Esophagus muscularis mucosa (tissue), 4 donors: ENCODE measurements at places on chromosomes 11 and 22. TPM values are rescaled to one million over a fixed set of nuclear protein-coding genes. Genes with fewer than 3 reads are reported as not detected.

DNA sequence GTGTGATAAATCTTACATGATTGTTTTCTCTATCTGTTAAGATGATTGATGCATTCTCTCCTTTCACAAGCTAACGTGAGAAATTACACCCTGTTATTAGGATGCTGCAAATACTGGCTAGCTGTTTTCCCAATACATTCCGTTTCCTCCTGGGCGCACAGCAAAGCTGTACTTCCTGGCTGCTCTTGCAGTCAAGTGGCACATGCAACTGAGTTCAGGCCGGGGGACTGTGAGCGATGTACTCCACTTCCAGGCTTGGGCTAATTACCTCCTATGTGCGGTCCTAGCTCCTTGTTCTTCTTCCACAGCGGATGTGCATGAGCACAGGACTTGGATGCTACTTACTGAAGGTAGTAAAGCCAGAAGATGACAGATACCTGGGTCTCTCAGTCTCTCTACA, 234.9 kb upstream of the SESN3 start:
- DNase-seq = no peak

CAVIN3 gene
- 298 TPM for total RNA-seq

OR8H1 gene
- not detected for total RNA-seq

APIP gene
- total RNA-seq = 36.3 TPM

GPR83 gene
- total RNA-seq = not detected

DNA sequence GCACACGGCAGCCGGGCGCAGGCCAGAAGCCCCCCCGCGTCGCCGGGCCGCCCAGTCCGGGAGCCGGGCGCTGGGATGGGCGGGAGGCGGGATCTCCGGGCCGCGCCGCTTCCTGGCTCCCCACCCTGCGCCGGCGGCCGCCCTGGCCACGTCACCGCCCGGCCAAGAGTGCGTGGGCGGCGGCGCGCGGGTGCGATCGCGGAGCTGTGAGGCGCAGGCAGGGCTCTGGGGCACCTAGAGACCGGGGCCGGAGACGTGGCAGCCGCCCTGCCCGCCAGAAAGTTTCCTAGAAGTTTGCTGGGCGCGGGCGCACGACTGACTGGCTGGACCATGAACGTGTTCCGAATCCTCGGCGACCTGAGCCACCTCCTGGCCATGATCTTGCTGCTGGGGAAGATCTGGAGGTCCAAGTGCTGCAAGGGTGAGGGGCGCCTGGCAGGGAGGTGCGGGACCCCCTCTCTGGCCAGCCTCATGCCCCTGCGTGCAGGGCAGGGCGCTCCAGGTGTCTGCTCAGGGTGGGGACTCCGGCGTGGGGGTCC, at the start of gene KDELR3:
Gene KDELR3 (plus strand): TSS at position 193 of the 539 bp plus-strand sequence. CDS start 138 bp downstream, at position 331.
- no peak for DNase-seq

GRCh38 chr11:126756855-126757254, 243.7 kb downstream of the KIRREL3 start:
- DNase-seq = no peak

MPPED2 gene
- total RNA-seq = 2.2 TPM

DNA sequence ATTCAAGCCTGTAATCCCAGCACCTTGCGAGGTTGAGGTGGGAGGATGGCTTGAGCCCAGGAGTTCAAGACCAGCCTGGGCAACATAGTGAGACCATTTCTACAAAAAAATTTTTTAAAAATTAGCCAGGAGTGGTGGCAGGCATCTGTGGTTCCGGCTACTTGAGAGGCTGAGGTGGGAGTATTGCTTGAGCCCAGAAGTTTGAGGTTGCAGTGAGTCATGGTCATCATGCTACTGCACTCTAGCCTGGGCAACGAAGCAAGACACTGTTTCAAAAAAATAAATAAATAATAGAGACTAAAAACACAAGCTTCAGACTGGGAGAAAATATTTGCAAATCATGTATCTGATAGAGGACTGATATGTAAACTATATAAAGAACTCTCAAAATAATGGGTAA, 33.2 kb downstream of the BTBD10 start:
- DNase-seq = no peak

DNA sequence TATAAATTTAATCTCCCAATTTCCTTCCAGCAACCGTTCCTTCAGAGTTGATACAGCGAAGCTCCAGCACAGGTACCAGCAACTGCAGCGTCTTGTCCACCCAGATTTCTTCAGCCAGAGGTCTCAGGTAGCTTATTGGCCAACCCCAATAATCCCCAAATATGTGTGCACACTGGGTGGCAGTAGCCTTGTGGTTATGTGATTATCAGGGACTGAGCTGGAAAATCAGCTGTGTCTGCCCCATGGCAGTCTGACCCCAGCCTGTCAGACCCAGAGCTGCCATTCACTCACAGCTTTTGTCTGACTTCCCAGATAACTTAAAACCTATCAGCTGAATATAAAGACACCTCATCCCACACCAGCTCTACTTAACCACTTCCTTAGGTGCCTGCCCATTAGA, 2.0 kb downstream of the HSCB start:
- no peak for DNase-seq

- DNase-seq = no peak
Observed at GRCh38 chr11:56522008-56522407, 21.0 kb downstream of the OR5M11 start.

DNA sequence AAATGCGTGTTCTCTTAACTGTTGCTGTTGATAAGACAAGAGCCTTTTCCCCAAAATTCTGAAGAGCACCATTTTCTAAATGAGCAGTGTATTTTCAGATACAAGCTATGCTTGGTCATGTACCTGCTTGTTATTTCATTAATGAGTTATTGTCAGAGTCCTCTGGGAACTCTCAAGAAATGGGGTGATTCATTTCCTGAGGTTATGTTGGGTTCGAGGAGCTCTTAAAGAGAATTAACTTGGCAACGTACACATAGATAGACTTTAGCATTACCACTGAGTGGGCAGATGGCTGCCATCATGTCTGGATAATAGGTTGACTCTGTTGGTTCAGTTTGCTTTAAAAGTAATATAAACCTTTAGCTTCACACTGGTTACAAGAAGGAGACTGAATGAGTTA, 87.9 kb upstream of the SORL1-AS1 start:
- DNase-seq = no peak

DNA sequence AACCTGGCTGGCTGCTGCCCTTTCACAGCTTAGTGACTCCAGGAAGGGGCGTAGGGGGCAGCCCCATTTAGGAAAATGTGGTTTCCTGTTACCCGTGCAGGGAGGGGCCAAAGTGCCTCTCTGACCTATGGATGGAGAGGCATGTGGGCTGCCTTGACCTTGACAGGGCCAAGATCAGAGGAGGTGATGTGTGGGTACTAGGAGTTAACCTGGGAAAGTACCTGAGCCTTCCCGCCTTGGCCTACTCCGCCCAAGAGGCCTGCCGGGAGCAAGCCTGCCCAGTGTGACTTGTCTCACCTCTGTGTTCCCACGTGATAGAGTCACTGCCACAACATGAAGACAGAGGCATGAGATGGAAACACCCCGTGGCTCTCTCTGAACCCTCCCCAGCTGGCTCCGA, 33.4 kb downstream of the GRAMD4 start:
- no peak for DNase-seq

GRCh38 chr11:61325649-61326414, 7.1 kb downstream of the DDB1 start:
- DNase-seq = no peak

GRCh38 chr11:67303132-67303834, at the start of gene SSH3:
Gene SSH3, plus strand, starts transcription at chr11:67303530. Its CDS starts 96 bp downstream, at chr11:67303626.
- no peak for DNase-seq

GRCh38 chr11:45683271-45684058, 18.0 kb upstream of the CHST1 start:
- DNase-seq = no peak

- DNase-seq = no peak
Observed at GRCh38 chr11:79095424-79095823, 345.4 kb downstream of the TENM4 start.

DNAJB7 gene
- total RNA-seq = not detected

DNA sequence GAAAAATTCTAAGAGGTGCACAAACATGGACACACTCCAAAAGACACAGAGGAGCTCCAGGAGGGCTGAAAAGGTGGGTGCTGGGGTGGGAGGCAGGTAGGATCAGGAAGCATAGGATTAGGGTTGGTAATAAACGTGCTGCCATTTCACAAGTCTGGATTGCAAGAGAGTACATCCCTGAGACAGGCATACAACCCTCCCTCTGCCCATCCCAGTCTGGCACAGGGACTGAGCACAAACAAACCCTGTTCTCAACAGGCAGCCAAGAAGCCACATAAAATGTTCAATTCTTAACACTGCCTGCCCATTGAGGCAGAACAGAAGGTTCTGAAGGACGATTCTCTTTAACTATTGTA, 18.5 kb downstream of the SLC35F2 start:
- DNase-seq = no peak

- DNase-seq = no peak
Observed at GRCh38 chr22:23180301-23180892, at the start of gene BCR. Gene BCR, plus strand, starts transcription at chr22:23180509. Its CDS starts 452 bp downstream, at chr22:23180961.

DNA sequence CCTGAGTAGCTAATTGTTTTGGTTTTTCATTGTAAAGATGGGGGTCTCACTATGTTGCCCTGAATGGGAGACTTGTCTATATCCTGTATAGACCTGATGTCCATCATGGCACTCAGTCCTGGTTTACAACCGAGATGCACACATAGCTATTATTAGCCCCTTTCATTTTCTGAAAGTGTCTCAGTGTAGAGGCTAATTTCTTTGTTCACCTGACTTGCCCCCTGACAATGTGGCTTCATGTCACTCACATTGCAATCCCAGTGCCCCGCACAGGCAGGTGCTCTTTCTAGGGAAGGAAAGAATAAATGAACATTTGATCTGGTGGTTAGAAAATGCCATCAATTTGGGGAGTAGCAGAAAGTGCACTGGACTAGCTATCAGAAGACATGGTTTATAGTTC, 13.1 kb upstream of the KDM2A start:
- DNase-seq = no peak

DNA sequence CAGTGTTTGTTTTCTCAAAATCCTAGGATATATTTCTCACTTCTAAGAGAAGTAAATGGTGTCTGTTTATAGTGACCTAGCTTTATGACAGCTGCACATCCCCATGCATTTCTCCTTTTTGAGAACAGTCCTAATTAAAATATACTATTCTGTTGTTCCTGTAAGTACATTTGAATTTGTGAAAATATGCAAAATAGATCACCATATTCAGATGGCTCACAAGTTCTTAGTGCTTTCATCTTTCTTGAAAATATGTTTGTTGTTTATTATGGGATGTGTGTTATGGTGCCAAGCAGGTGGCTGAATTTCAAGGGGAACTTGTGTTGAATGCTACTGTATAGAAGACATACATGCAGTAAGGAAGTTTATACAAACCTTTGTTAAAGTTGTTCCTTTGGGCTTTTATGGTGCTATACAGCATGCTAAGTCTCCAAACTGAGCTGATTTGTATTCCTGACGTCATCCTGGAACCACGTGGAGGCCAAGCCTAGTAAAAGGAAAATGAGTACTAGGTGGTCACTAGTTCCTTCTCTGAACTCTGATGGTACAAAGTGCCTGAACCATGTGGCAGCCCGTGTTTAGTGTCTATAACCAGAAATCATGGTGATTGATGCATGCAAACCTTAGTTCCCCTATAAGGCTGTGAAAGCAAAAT, 7.8 kb upstream of the VSTM5 start:
- no peak for DNase-seq

DNA sequence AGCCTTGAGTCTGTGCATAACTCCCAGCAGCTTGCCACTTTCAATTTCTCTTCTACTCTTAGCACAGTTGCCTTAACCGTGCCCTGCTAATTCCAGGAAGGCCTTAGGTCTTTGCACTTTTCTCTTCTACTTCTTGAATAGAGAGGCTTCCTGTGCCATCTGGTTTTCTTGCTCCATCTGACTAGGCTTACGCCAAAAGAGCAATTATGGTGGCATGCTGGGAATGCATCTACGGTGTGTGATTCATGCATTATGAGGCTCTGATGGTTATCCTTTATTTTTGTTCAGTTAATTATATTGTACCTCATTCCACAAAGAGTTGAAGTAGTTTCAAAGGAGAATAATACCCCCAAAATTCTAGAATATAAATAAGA, 29.4 kb downstream of the SIK2 start:
- no peak for DNase-seq

DNA sequence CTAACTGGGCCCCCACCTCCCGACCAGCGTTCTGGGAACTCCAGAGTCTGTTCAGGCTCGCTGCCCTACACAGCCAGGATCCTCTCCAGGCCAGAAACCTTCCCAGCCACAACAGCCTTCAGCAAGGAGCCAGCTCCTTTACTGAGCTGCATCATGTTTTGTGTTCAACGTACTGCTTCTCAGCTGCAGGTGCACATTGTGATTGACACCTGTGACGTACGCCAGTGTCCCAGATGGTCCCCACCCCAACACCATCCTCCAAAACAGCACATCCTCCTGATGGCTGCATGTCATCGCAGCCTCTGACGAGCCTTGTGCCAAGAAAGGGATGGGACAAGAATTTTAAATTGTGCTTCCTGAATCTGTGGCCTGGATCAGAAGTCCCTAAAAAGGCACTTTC, 117.5 kb downstream of the SPATA19 start:
- DNase-seq = no peak

- no peak for DNase-seq
Observed at GRCh38 chr11:94112206-94112953, 16.3 kb upstream of the PANX1 start.

UBQLNL gene
- not detected for total RNA-seq

GRCh38 chr11:87820011-87820410, 355.2 kb downstream of the RAB38 start:
- no peak for DNase-seq

CFAP300 gene
- 1.6 TPM for total RNA-seq

STX5 gene
- total RNA-seq = 31.6 TPM

GRCh38 chr11:6654281-6655019, 1.2 kb downstream of the DCHS1 start:
- DNase-seq = peak; percentile 90

NRIP3 gene
- 3.4 TPM for total RNA-seq

KRTAP5-2 gene
- total RNA-seq = not detected

GRCh38 chr22:26646158-26646557, 11.2 kb upstream of the MIAT start:
- DNase-seq = no peak

- no peak for DNase-seq
Observed at GRCh38 chr22:32842486-32842885, 41.0 kb downstream of the TIMP3 start.

GRCh38 chr11:4559527-4560440, 14.8 kb downstream of the OR52M1 start:
- DNase-seq = no peak

- DNase-seq = no peak
Observed at GRCh38 chr11:18093959-18094358, 11.9 kb downstream of the SAAL1 start.

DNA sequence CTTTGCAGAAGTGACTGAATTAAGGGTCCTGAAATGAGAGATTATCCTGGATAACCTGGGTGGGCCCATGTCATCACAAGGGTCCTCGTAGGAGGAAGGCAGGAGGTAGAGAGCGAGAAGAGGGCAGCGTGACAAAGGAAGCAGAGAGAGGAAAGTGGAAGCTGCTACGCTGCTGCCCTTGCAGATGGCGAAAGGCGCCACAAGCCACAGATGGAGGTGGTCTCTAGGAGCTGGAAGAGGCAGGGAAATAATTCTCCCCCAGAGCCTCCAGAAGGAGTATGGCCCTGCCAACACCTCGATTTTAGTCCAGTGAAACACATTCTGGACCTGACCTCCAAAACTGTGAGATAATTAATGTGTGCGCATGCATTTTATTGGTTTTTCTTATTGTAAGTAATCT, 13.4 kb downstream of the TMEM184B start:
- no peak for DNase-seq
